ENCODE measurements at places on chromosomes 13 and 19. TPM values are rescaled to one million over a fixed set of nuclear protein-coding genes. Genes with fewer than 3 reads are reported as not detected.

GRCh38 chr13:52642131-52642530 lies at the start of gene HNRNPA1L2:
Gene HNRNPA1L2 (plus strand): TSS chr13:52642431. CDS start chr13:52642493, 62 bp downstream.
- H3K4me3 ChIP-seq = no peak within 1 kb of the TSS
- H3K27ac ChIP-seq = no peak within 1 kb of the TSS
- no peaks in the 10 kb centered on the region for H3K27me3 ChIP-seq
- DNase-seq = no peak
- H3K36me3 ChIP-seq = peaks cover 20% of the 10 kb centered on the region
- no peaks in the 10 kb centered on the region for H3K4me1 ChIP-seq

The PLIN5 gene
- total RNA-seq = 15.1 TPM

DNA sequence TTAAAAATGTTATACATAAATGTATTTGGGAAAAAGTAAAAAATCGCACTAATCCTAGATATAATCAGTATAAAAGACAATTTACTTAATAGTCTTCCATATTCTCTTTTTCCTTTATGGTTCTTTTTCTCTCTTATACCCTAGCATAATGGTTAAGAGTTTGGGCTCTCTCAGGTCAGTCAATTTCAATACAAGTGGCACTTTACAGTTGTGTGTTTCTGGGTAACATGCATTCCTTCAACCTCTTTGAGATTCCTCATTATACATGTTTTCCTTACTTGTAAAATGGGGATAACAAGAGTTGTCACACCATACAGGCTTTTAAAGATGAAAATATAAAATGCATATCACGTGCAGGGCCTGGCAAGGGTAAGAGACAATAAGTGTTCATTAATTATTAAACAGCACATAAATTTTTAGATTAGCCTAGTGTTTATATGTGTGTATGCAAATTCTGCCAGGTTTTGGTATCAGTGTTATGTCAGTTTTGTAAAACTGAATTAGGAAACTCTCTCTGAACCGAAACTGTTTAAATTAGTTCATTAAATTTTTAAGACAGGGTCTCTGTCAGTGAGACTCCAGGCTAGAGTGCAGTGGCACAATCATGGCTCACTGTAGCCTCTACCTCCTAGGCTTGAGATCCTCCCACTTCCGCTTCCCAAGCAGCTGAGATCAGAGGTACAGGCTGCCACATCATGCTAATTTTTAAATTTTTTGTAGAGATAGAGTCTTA lies 49.8 kb downstream of the ELF1 start:
- H3K4me3 ChIP-seq = peak overlapping the region; percentile 13
- H3K4me1 ChIP-seq = peaks cover 100% of the 10 kb centered on the region
- H3K27me3 ChIP-seq = no peaks in the 10 kb centered on the region
- no peak overlapping the region for H3K27ac ChIP-seq
- DNase-seq = no peak
- H3K36me3 ChIP-seq = no peaks in the 10 kb centered on the region

DNA sequence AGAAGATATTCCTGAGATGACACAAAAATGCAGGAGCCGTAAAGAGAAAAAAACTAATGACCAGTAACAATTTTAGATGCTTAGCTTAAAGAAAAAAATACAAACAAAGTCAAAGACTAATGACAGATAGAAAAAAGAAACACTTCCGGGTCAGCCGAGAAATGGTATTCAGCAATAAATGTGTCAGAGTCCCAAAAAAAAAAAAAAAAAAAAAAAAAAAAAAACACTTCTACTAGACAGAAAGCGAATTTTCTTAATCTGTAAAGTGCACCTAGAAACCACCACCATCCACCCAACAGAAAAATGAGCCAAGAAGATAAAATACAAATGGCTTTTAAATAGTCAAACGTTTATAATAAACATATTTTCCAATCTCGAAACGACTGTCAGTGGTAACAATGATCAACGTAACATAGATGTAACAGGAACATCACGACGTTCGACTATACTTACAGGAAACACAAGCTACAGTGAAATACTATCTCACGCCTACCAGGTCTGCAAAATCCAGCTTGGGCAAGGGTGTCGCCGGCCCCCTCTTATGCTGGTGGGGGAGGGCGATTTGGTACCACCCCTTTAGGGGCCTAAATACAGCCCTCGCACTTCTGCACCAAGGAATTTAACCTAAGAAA lies 10.6 kb downstream of the ABHD17A start:
- no peaks in the 10 kb centered on the region for H3K36me3 ChIP-seq
- no peaks in the 10 kb centered on the region for H3K27me3 ChIP-seq
- peak overlapping the region; percentile 95 for H3K4me3 ChIP-seq
- peak overlapping the region; percentile 94 for H3K27ac ChIP-seq
- no peak for DNase-seq
- H3K4me1 ChIP-seq = peaks cover 72% of the 10 kb centered on the region

GRCh38 chr13:33262062-33262487 lies 23.5 kb downstream of the STARD13 start:
- no peak for DNase-seq
- H3K4me3 ChIP-seq = no peak overlapping the region
- H3K27me3 ChIP-seq = no peaks in the 10 kb centered on the region

DNA sequence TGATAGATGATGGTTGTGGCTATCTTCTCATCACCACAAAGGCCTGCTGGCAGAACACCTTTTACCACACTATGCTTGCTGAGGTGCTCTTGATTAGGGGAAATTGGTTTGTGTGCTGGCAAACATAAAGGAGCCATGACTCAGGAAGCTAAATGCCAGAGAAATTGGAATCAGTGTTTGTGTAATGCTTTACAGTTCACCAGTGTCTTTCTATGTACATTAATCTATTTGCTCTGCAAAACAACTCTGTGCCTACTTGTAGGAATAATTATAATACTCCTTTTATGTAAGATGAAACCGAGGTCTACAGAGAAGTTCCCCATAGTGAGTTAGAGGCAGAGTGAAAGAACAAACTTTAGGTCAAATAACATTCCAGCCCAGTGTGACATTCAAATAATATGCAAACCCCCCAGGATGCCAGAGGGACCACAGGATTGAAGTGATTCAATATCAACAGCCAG lies 390.5 kb upstream of the HTR2A start:
- H3K27ac ChIP-seq = no peak overlapping the region
- no peaks in the 10 kb centered on the region for H3K4me1 ChIP-seq
- no peaks in the 10 kb centered on the region for H3K27me3 ChIP-seq
- DNase-seq = no peak
- H3K36me3 ChIP-seq = no peaks in the 10 kb centered on the region

The PRR12 gene
- total RNA-seq = 34.6 TPM

- H3K27me3 ChIP-seq = no peaks in the 10 kb centered on the region
- H3K4me1 ChIP-seq = no peaks in the 10 kb centered on the region
Measured at GRCh38 chr13:52749419-52749818, 9.8 kb upstream of the CNMD start.

The KLK2 gene
- 1.2 TPM for total RNA-seq

The KLK4 gene
- total RNA-seq = not detected

- H3K27ac ChIP-seq = peak overlapping the region; percentile 90
- H3K4me3 ChIP-seq = no peak overlapping the region
- DNase-seq = no peak
- no peaks in the 10 kb centered on the region for H3K27me3 ChIP-seq
- peaks cover 47% of the 10 kb centered on the region for H3K4me1 ChIP-seq
Measured at GRCh38 chr19:5960005-5961001, 17.6 kb downstream of the RANBP3 start.

- no peaks in the 10 kb centered on the region for H3K27me3 ChIP-seq
- no peak overlapping the region for H3K4me3 ChIP-seq
- H3K27ac ChIP-seq = no peak overlapping the region
- DNase-seq = peak; percentile 27
- H3K36me3 ChIP-seq = no peaks in the 10 kb centered on the region
- no peaks in the 10 kb centered on the region for H3K4me1 ChIP-seq
Measured at GRCh38 chr13:22735011-22735995, 445.5 kb upstream of the SGCG start.

The RPL21 gene
- 1,108 TPM for total RNA-seq

DNA sequence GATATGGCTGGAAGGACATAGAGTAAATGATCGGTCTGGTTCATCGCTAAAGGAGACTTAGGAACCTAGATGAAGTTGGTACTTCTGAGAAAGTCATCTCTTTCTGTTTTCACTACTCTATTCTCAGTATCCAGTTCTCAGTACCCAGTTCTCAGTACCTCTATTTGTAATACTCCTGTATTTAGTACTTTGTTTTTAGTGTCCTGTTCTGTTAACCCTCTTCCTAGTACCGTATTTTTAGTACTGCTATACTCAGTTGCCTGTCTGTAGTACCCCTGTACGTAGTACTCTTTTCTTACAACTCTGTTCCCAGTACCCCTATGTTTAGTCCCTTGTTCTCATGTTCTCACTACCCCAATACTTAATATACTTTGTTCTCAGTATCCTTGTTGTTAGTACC lies 1.2 kb downstream of the RFXAP start:
- peak overlapping the region; percentile 93 for H3K27ac ChIP-seq
- no peak for DNase-seq
- peaks cover 47% of the 10 kb centered on the region for H3K4me1 ChIP-seq
- H3K27me3 ChIP-seq = no peaks in the 10 kb centered on the region
- H3K36me3 ChIP-seq = peaks cover 2% of the 10 kb centered on the region

The ZNF723 gene
- not detected for total RNA-seq

The DMKN gene
- total RNA-seq = 3.3 TPM

GRCh38 chr19:19533841-19534240 lies 4.2 kb upstream of the CILP2 start:
- H3K4me3 ChIP-seq = no peak overlapping the region
- H3K27me3 ChIP-seq = peaks cover 12% of the 10 kb centered on the region
- DNase-seq = no peak
- no peak overlapping the region for H3K27ac ChIP-seq

- no peaks in the 10 kb centered on the region for H3K27me3 ChIP-seq
- no peaks in the 10 kb centered on the region for H3K4me1 ChIP-seq
- no peak overlapping the region for H3K4me3 ChIP-seq
- H3K27ac ChIP-seq = no peak overlapping the region
Measured at GRCh38 chr13:31022928-31023530, 90.6 kb downstream of the TEX26 start.

GRCh38 chr13:114281351-114282040 lies at the start of gene UPF3A:
Gene UPF3A (plus strand): TSS chr13:114281601. CDS start chr13:114281640, 39 bp downstream.
- peak within 1 kb of the TSS; percentile 97 for H3K27ac ChIP-seq
- H3K27me3 ChIP-seq = no peaks in the 10 kb centered on the region
- H3K4me1 ChIP-seq = peaks cover 22% of the 10 kb centered on the region
- peak; percentile 97 for DNase-seq
- peak within 1 kb of the TSS; percentile 75 for H3K4me3 ChIP-seq

GRCh38 chr19:15874821-15875474 lies 22.9 kb downstream of the CYP4F2 start:
- H3K36me3 ChIP-seq = no peaks in the 10 kb centered on the region
- H3K27ac ChIP-seq = no peak overlapping the region

DNA sequence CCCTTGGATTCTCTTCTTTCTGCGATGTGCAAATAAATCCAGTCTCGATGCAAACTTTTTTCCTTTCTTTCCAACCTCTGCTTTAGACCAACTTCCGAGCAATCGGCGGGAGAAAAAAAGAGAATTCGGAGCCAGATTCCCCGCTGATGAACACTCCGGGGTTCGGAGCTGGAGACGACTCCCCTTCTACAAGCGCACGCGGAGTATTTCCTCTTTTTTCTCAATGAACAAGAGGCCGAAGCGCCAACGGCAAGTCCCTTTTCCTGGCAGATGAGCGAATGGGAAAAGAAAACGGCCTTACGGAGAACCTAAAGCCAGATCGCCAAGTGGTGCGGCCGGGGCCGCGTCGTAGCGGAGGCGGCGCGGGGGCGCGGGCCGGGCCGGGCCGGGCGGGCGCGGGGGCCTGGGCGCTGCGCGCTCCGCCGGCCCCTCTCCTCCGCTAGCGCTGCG lies 250 bp downstream of the SPRY2 start:
- DNase-seq = no peak
- peak overlapping the region; percentile 91 for H3K27ac ChIP-seq
- H3K36me3 ChIP-seq = no peaks in the 10 kb centered on the region
- peaks cover 26% of the 10 kb centered on the region for H3K27me3 ChIP-seq
- peaks cover 51% of the 10 kb centered on the region for H3K4me1 ChIP-seq

The SAMD1 gene
- total RNA-seq = 28.1 TPM

DNA sequence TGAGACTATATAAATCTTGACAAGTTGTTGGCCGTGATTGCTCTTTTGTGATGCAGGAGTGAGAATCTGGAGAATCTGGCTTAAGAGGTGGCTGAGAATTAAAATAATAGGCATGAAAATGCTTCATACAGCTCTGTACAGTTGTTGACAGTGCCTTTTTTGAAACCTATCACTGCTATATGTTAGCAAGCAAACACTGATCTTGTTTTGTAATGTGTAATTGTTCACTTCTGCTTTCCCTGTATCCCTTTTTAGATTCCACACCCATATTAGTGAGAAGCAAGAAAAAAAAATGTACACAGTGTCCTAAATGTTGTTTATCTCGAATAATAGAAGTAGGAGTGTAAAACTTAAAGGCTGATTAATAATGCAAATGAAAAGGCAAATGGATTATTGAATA lies 31.1 kb downstream of the ITM2B start:
- H3K36me3 ChIP-seq = peaks cover 92% of the 10 kb centered on the region
- H3K27me3 ChIP-seq = no peaks in the 10 kb centered on the region
- H3K4me1 ChIP-seq = peaks cover 71% of the 10 kb centered on the region
- peak overlapping the region; percentile 44 for H3K27ac ChIP-seq
- DNase-seq = no peak

DNA sequence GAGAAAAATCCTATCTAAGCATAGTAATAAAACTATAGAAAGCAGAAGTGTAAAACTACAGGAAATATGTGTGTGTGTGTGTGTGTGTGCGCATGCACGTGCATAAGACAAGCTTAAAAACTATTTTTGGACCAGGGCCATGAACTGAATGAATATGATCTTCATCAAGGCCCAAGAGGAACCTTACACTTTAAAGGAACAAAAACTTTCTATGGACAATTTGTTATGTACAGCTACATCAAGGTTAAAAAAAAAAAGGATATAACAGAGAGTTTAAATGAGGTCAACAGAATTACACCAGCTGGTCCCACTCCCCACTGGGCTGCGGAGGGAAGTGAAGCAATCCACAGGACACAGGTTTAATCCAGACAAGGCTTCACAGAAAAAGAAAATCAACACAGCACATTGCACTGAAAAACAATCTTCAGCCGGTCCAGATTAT lies 151.1 kb downstream of the LHFPL6 start:
- peak overlapping the region; percentile 72 for H3K27ac ChIP-seq
- no peak for DNase-seq
- no peaks in the 10 kb centered on the region for H3K27me3 ChIP-seq
- peaks cover 39% of the 10 kb centered on the region for H3K4me1 ChIP-seq

The VSIG10L gene
- total RNA-seq = 1.2 TPM

DNA sequence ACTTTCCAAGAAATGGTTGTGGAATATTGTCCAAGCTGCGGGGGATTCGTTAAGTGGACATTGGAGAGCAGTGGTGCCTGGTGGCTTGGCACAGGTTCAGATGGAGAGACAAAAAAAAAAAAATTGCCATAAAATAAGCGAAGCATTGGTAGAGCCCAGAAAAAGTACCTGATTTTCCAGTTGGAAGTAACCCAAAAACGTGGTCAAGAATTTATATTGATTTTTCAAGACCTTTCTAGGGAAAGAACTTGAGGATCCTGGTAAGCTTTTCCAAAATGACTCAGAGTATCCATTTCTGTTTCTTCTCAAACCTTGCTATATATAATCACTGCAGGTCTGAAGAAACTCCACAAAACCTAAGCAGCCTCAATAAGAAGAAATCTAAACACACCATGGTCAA lies 94.6 kb downstream of the ING1 start:
- DNase-seq = no peak
- no peak overlapping the region for H3K27ac ChIP-seq
- no peaks in the 10 kb centered on the region for H3K36me3 ChIP-seq
- H3K4me3 ChIP-seq = no peak overlapping the region
